Stimulated activated CD8-positive, alpha-beta memory T cell treated with anti-CD3 and anti-CD28 coated beads, Interleukin-15, amount 100 ng/mL, for 4 hours (primary cell): ENCODE measurements at places on chromosomes 7 and 10.

DNA sequence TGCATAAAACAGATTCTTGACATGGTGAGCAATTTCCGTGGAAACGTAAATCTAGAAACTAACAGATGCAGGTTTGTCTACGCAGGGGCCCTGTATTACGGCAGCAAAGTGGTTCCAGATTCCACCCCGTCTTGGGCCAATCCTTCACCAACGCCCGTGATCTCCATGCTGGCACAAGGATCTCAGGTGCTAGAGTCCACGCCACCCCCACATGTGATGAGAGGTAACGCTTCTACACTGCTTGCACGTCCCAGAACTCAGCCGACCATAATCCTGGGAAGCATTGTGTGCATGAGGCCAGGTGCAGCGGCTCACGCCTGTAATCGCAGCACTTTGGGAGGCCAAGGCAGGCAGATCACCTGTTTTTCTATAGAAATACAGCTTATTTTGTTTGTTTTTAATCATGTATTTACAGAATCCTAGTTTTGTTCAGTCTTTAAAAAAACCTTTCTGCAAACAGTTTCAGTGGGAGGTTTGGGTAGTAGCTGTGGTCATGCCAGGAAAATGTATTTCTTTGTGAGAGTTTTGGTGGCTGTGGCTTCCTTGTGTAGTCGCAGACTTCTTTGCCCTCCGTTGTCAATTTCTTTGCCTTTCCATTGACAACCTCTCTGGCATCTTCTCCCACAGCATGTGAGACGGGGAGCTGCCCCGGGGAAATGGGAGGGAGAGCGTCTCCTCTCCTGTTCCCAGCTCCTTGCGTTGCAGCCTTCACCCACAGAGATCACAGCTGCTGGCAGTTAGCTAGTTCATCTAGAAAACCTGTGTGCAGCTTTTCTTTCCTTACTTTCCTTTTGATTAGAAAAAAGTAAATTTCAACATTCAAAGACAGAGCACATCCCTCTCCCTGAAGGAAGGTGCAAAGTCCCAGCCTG lies 35.7 kb downstream of the ITIH2 start:
- no peak for DNase-seq

DNA sequence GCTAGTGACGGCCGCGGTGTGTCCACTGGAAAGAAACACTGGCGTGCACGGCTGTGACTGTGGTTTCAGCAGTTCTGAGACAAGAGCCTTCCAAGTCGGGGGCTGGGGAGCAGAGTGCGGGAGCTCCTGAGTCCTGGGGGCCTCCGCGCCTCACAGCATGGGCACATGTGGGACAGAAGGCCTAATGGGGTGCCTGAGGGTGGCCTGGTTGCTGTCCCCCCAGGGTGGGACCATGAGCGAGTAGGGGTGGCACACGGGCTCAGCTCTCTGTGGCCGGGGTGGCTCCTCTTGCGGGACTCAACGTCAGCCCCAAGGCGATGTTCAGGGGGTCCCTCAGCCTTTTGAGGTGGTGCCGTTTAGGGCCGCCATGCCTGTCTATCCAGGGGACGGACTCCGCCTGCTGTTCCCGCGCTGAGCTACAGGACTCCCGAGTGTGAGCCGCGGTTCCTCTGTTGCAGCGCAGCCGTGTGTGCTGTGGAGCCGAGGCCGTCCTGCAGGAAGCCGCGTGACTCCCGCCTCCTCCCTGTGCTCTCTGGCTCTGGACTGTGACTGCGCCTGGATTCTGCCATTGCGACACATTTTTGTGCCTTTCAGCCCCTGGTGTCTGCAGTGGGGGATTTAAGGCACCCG lies 23.5 kb upstream of the CHST12 start:
- DNase-seq = no peak

- no peak for DNase-seq
These were observed 1042.9 kb downstream of the GATA3 start for GRCh38 chr10:9097206-9097990.

DNA sequence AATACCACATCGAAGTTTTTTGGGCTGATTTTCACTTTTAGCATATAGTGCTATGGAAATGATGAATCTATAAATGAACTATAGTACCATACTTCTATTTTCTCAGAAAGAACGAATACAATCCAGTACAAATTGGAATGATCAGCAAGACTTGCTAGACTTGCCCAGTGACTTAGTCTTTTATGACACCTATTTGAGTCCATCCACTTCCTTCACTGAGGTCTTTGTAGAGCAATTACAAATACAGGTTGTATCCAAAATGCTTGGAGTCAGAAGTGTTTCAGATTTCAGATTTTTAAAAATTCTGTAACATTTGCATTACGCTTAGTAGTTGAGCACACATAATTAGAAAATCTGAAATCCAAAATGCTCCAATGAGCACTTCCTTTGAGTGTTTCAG lies 104.3 kb downstream of the NRBF2 start:
- DNase-seq = no peak

DNA sequence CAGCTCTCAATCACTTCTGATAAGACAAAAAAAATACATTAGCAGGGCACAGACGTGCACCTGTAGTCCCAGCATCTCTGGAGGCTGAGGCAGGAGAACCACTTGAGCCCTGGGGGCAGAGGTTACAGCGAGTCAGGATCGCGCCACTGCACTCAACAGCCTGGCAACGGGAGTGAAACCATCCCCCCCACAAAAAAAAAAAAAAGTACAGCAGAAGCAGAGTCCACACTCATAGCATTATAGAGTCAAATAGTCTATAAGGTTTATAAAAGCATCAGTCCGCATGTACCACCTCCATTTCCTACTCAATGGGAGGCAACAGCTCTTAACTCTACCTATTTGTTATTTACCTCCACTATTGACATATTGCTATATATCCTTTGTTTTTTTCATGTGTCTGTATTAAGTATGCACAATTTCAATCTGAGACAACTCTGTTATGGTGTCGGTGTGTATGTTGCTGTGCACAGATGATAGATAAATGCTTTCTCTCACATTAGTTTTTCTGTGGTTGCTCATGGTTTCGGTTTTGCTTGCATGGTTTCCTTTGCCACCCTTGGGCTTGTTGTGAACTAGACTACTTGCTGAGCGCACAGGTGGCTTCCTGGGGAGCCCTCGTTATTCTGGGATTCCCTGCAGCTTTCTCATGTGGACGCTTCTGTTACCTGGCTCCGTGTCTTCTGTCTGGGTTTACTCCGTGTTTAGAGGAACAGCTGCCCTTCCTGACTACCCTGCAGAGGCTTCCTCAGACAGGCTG lies 40.4 kb downstream of the PROSER2 start:
- DNase-seq = no peak

DNA sequence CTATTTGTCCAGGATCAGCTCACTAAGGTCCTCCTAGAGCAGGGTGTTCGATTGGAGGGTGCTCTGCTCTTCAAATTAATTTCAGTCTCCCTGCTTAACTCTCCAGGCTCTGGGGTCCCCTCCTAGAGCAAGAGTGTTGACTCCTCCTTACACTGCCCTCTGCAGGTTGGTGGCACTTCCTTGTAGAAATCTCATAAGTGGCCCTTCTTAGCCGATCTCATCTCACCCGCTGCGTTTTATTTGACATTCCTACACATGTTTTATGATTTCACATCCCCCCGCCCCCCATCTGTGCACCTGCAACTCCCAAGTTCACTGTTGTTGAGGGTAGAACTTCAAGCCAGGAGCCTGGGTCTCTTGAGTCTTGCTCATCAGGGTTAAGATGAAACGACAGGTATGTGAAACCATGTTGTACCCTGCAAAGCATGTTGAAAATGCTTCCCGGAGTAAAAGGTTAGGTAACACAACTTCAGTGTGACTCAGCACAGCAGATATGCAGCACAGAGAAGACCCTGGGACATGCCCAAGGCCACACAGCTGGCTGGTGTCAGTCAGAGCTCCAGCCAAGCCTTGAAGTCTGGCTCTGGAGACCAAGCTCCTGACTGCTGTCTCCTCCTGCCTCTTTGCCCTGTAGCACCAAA lies 171.2 kb downstream of the PRKAG2 start:
- no peak for DNase-seq

- no peak for DNase-seq
These were observed 3.7 kb downstream of the PLPP4 start for GRCh38 chr10:120460776-120461175.

GRCh38 chr10:7610651-7611389 lies 55.9 kb downstream of the ITIH5 start:
- DNase-seq = no peak

DNA sequence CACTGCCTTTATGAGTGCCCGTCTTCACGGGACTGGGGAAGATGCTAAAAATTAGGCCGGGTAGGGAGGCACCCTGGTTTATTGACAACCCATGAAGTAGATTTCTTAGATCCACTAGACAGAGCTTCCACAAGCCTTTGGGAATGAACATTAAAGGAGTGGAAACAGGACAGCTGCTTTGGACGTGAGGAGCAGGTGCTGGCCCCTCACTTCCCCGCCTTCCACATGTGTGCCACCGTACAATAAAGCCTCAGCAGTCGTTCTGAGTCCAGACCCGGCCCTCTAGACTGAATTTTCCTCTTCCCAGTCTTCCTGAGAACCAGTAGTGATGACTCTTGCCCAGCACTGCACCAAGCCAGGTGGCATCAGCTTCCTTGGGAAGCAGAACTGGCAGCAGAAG lies 282.4 kb downstream of the CELF2 start:
- no peak for DNase-seq

DNA sequence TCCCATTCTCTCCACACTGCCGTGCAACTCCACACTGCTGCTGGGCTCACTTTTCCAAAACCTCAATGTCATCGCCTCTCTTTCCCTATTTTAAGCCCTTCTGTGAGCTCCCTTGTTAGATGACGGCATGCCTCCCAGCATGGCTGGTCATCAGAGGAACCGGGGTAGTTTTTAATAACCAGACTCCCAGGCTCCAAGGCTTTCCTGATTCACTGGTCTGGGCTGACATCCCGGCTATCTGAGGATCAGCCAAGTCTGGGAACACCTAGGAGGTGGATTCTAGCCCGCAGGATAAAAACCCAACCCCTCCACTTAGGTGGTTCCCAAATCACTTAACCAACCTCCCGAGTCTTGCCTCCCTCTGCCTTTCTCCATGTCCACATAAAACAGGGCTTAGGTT lies 295.4 kb upstream of the FZD8 start:
- DNase-seq = no peak

DNA sequence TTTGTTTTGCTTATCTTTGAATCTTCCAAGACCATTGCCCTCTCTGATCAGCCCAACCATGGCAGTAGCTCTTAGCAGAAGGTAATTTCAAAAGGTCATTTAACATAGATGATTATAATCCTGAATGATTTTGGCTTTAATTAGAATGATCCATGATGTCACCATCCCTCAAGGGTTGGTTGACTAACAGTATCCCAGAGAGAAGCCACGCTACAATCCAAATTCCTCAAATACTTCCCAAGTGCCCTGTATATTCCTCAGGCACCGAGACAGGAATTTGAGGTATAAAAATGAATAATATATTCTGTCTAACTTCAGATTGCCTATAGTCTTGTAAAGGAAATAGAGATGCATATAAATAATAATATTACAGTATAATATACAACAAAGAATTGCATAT lies 42.1 kb upstream of the TMEM196 start:
- DNase-seq = no peak

- peak; percentile 20 for DNase-seq
These were observed 44.8 kb upstream of the GRID1 start for GRCh38 chr10:86411281-86411841.

- DNase-seq = no peak
These were observed 126.5 kb upstream of the ZNF438 start for GRCh38 chr10:31158011-31158658.

DNA sequence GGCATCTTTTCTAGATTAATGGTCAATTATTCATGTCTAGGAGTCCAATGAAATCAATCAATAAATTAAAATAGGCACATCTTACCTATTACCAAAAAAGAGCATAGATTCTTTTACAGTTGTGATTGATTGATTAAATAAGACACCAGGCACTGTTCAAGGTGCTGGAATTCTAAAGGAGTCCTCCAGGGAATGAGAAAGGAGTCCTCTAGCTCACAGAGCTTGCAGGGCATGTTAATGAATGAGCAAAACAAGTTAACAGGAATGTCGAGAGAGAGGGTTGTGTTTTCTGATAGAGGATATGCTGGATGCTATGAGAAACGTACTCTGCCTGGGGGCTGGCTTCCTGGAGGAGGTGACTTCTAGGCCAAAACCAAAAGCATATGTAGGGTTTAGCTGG lies 191.4 kb downstream of the BMPER start:
- no peak for DNase-seq

GRCh38 chr10:86795353-86795752 lies 38.9 kb downstream of the BMPR1A start:
- DNase-seq = no peak
